Activated naive CD8-positive, alpha-beta T cell treated with anti-CD3 and anti-CD28 coated beads for 36 hours (primary cell): ENCODE measurements at places on chromosomes 12 and 14.
A peak's percentile ranks its signal among the peaks of the same experiment; 100 is the strongest.

- no peak for DNase-seq
Measured at GRCh38 chr12:53809005-53809404, 57.2 kb upstream of the CISTR start.

- DNase-seq = no peak
Measured at GRCh38 chr14:103576371-103577024, 13.7 kb downstream of the COA8 start.

GRCh38 chr14:105071326-105071725 lies 6.1 kb upstream of the GPR132 start:
- DNase-seq = no peak

DNA sequence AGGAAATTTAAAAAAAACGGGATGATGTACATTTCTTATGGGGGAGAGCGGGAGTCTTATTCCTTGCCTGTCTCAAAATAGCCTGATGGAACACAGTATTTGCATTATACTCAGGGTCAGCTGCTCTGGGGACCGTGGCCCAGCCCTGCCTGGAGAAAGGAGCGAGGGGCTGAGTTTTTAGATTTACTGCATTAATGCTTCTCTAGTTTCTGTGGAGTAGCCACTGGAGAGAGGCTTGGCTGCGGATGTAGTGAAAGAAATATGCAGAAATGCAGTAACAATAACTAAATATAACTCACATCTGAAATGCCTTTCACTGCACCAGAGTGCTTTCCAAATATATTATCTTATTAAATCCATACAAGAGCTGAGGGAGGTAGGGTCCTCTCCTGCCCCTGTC lies 87.6 kb upstream of the MAP1LC3B2 start:
- DNase-seq = no peak

GRCh38 chr14:74683406-74683805 lies 29.5 kb downstream of the AREL1 start:
- DNase-seq = no peak

- no peak for DNase-seq
Measured at GRCh38 chr14:89294060-89294459, 123.0 kb downstream of the FOXN3 start.

- DNase-seq = no peak
Measured at GRCh38 chr14:55059333-55059732, 7.9 kb downstream of the MAPK1IP1L start.

- DNase-seq = no peak
Measured at GRCh38 chr14:100709289-100710284, 17.1 kb upstream of the DLK1 start.

DNA sequence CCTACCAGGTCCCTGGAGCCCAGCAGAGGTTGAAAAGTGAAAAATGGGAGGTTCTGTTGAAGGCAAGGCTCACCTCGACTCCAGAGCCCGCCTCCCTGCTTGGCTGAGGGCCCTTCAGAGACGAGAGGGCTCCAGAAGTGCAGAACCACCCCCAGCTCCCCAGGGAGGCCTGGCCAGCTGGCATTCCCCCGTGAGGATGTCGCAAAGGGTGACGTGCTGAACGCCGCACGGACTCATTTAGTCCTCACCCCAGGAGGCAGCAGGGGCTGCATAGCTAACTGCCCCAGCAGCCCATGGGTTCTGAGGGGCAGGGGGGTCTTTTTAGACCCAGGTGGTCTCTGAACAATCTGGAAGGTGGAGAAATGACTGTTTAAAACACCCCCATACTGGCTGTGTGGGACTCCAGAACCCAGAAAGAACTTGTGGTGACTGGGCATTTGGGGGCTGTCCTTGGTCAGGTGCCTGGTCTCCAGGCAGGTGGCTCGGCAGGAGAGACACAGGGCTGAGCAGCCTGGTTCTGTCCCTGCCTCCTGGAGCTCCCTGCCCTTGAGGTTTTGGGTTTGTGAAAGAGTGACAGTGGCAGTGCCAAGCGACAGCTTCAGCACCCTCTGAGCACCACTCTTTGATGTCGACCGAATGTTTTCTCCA lies 32.0 kb downstream of the ANAPC7 start:
- no peak for DNase-seq

DNA sequence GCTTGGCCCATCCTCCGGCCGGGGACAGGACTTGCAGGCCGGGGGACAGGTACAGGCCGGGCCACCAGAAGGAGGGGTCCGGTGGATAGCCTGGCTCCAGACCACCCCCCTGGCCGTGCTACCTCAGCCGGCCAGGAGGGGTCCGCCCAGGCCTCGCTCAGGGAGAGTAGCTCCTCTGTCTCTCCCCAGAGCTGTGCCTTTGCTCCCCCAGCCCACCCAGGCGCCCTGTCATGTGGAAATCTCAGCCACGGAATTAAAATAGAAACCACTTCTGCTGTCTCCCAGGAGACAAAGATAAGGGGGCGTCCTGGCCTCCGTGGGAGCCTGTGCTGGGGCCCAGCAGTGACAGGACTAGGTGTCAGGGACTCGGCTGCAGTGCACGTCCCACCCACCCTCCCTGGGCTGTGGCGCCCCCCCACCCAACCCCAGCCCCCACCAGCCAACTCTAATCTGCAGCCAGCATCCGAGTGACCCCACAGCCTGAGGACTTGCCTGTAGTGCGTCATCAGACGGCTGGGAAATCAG lies 3.3 kb upstream of the CRIP2 start:
- DNase-seq = no peak

GRCh38 chr12:70648191-70648590 lies 11.0 kb upstream of the PTPRB start:
- no peak for DNase-seq

- DNase-seq = no peak
Measured at GRCh38 chr14:69298131-69299071, 38.4 kb downstream of the GALNT16 start.

DNA sequence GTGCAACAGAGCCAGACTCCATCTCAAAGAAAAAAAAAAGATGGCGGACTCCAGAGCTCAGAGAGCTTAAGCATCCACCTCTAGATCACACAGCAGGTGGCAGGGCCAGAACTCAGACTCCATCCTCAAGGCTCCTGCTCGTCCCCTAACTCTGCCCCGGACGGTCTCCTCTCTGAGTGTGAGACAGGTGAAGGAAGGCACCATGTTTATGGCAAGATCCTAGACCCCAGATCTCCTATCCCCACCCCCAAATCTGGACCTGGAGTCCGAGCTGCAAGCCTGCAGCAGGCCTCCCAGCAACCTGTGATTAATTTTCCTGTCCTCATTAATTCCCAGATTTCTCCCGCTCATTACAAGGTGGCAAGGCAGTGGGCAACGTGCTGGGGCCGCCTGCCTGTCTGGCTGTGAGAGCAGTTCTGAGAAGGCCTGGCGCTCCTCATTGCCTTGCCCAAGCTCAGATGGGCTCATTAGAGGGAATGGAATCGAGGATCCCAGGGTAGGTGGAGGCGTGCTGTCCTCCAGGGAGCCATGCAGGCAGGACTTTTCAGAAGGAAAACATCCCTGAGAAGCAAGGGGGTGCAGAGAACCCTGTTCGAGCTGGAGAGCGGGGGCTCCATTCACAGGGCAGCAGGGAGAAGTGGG lies 296.6 kb upstream of the RTL1 start:
- DNase-seq = no peak

DNA sequence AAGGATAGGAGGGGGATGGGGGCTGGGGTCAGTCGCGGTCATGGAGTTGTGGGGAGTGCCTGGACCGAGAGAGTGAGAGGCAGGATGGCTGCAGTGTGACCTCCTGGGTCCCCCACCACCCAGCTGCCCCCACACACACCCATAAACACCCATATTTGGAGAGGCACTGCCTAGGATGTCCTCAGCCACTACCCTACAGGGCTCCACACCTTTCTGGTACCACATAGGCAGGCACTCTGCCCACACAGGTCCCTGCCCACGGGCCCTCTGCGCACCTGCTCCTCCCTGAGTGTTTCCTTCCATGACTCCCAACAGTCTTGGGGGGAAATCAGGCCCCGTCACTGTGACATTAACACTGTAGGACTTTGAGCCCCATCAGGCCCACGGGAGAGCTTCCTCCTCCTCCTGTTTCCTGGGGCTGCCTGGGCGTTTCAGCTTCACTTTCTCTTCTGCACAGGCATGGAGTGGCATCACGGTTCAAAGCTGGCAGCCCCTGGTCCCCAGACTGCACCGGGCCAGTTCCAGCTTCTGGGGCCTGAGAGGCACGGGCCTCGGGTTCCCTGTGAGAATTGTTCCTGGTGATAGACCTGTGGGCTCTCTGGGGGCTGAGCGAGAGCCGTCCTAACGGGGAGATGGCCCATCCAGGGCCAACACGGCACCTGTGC lies 207.0 kb upstream of the C14orf180 start:
- DNase-seq = no peak

GRCh38 chr12:99977550-99977949 lies 7.2 kb downstream of the ANKS1B start:
- no peak for DNase-seq

DNA sequence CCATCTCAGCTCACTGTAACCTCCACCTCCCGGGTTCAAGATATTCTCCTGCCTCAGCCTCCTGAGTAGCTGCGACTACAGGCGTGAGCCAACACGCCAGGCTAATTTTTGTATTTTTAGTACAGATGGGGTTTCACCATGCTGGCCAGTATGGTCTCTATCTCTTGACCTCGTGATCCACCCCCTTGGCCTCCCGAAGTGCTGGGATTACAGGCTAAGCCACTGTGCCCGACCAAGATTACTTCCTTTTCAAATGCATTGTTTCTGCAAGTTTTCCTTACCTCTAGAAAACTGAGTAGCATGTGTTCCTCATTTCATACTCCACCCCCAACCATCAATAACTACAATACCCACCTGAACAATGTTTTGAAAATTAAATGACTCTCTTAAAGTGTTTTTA lies 13.1 kb downstream of the ARF6 start:
- no peak for DNase-seq

GRCh38 chr12:83818881-83819280 lies 1093.7 kb downstream of the SLC6A15 start:
- DNase-seq = no peak

GRCh38 chr12:111405859-111406473 lies at the start of gene SH2B3:
TSS of gene SH2B3 (plus strand) at chr12:111405923. CDS start at chr12:111418146, 12,223 bp downstream.
- DNase-seq = peak; percentile 85

DNA sequence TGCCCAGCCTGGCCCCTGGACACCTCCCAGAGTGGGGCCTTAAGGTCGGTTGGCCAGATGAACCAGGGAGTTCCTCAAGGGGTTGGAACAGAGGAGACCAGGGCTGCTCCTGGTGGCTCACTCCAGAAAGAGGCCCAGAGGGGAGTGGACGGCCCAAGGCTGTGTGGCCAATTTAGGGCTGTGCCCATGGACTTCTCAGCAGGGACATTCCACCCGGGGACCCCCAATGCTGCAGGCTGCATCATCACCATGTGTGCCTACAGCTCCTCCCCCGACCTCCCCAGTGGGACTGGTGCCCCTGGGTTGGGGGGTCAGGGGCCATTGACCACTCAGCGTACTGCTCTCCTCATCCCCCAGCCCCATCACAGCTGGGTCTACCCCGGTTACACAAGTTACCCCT lies 17.6 kb upstream of the CYP46A1 start:
- no peak for DNase-seq

GRCh38 chr14:67749341-67750084 lies 47.8 kb downstream of the RDH12 start:
- DNase-seq = no peak

- DNase-seq = no peak
Measured at GRCh38 chr12:40691913-40692764, at the start of gene CNTN1. TSS of gene CNTN1 (plus strand) at chr12:40692439.

DNA sequence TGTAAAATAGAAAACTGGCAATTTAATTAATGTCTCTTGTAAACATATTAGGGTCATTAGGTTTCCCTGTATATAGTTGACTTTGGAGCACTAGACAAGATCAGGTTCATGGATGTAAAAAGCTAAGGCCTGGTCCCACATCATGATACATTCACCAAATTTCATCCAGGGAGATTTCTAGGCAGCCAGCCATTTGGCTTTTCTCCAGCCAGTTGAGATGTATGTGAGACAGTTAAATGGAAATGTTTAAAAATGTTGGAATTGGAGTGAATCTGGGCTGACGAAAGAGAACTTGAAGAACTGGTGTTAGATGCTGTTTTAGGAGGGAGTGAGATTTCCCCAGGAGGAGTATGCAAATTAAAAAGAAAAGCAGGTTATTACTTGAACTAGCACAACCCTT lies 41.8 kb upstream of the CLEC14A start:
- no peak for DNase-seq

- no peak for DNase-seq
Measured at GRCh38 chr12:107558141-107558815, 127.3 kb upstream of the PWP1 start.

GRCh38 chr12:67782573-67782972 lies 134.0 kb downstream of the DYRK2 start:
- DNase-seq = no peak

DNA sequence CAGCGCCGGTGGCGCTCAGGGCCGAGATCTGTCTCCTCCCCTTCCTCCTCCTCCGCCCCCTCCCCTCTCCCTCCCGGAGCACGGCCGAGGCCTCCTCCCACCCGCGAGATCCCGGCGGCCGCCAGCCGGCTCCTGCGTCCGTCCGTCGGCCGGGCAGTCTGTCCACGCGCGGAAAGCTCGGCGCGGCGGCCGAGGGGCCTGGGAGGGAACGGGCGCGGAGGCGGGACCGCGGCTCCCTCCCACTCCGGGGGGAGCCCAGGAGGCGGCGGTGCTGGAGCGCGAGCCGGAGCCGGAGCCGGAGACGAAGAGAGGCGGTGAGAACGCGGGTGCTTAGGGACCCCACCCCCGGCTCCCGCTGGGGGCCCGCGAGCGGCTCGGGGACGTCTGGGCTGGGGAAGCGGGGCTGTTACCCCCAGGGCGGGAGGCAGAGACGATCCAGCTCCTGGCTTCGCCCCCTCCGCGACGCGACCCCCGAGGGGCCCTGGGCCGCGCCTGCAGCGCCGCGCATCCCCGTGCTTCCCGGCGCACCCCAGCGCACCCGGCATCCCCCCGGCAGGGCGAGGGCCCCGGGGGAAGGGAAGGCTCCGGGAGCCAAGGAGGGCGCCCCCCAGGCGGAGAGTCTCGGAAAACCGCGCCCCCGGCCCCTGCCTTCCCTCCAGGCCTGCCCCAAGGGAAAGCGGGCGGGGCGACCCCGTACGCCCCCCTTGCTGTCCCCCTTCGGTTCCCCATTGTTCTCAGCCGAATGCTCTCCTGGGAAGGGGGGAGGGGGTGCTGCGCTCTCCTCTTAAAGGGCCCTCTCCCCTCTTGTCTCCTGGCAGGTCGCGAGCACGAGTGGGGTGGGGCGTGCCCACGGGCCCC lies at the start of gene DTX1:
TSS of gene DTX1 (plus strand) at position 100 of the 858 bp plus-strand sequence. CDS start 1,463 bp downstream, outside the sequence.
- peak; percentile 38 for DNase-seq

- no peak for DNase-seq
Measured at GRCh38 chr14:61925043-61925442, 162.8 kb downstream of the SNAPC1 start.

GRCh38 chr12:59396919-59397318 lies 198.9 kb upstream of the SLC16A7 start:
- no peak for DNase-seq

- no peak for DNase-seq
Measured at GRCh38 chr14:80206351-80207080, 4.8 kb downstream of the DIO2 start.
